Activated CD4-positive, alpha-beta T cell treated with anti-CD3 and anti-CD28 coated beads, Interleukin-2, amount 10 ng/mL, durations not matched to agents 24 days and 14 days (primary cell): ENCODE measurements at places on chromosomes 16 and 17.

GRCh38 chr17:68711858-68712257 is 110.7 kb upstream of the FAM20A start:
- no peak for DNase-seq

- no peak for DNase-seq
Measured at GRCh38 chr17:31686495-31686894, 172.5 kb downstream of the COPRS start.

- DNase-seq = peak; percentile 43
Measured at GRCh38 chr17:20236578-20237227, 227.5 kb downstream of the SPECC1 start.

DNA sequence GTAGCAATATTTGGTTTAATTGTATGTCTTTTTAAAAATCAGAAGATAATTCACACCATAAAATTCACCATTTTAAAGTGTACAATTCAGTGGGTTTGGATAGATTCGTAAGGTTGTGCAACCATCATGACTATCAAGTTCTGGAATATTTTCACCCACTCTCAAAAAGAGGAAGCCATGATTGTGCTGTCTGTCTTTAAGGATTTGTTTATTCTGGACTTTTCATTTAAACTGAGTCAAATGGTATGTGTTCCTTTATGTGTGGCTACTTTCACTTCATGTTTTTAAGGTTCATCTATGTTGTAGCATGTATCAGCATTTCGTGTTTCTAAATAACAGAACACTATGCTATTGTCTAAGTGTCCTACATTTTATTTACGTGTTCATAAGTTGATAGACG is 68.1 kb upstream of the CPHXL start:
- DNase-seq = peak; percentile 6

GRCh38 chr16:77785373-77785764 is 3.0 kb upstream of the VAT1L start:
- DNase-seq = no peak

GRCh38 chr16:12206098-12206748 is 229.7 kb downstream of the SNX29 start:
- DNase-seq = no peak

DNA sequence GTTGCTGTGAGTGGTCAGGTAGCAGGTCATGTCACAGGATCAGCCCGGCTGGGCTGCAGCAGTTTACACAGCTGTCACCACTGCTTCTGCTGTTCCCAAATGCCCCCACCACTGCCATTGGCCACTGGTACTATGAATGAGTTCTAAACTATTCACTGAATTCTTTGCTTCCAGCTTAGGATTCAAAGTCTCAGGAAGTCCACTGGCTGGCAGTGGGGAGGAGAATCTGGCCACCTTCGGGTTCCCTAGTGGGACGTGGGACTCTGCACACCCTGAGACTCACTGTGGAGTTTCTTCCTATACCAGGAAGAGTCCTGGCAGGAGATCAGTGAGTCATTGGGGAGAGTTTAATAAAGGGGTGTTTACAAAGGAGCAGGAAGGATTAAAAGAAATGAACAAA is 6.9 kb downstream of the MT1X start:
- DNase-seq = no peak

- no peak for DNase-seq
Measured at GRCh38 chr16:85812031-85812807, 12.7 kb downstream of the COX4I1 start.

DNA sequence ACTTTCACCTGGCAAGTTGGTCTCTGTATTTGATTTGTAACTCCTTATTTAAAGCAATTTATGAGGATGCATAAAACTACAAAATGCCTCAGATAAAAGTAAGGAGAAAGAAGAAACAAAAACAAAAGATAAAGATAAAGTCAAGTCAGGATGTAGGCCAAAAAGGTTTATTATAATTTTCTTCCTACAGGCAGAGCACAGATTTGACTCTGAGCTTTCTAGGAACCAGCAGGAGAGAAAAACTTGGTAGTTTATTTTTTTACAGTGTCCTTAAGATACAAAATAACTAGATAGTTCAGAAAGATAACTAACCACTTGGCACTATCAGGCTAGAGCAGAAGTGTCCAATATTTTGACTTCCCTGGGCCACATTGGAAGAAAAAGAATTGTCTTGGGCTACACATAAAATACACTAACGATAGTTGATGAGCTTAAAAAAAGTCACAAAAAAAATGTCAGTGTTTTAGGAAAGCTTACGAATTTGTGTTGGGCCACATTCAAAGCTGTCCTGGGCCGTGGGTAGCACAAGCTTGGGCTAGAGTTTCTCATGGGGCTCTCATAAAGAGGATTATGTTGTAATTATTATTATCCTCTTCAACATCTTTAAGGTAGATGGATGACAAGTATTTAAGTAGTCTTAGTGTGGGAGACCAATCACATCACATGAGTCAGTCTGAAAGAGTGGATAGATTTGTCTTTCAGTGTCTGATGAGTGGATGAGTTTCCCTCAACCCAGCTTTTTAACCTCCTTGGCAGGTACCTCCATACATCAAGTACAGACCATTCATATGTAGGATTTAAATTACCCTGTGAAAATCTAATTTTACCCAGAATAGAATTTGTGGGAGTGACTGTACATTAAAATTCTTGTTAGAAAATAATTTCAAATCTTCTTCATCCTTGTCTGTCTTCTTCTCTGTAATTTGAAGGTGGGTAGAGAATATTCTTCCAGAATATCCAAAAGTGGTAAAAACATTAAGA is 17.0 kb downstream of the PAFAH1B1 start:
- DNase-seq = no peak

DNA sequence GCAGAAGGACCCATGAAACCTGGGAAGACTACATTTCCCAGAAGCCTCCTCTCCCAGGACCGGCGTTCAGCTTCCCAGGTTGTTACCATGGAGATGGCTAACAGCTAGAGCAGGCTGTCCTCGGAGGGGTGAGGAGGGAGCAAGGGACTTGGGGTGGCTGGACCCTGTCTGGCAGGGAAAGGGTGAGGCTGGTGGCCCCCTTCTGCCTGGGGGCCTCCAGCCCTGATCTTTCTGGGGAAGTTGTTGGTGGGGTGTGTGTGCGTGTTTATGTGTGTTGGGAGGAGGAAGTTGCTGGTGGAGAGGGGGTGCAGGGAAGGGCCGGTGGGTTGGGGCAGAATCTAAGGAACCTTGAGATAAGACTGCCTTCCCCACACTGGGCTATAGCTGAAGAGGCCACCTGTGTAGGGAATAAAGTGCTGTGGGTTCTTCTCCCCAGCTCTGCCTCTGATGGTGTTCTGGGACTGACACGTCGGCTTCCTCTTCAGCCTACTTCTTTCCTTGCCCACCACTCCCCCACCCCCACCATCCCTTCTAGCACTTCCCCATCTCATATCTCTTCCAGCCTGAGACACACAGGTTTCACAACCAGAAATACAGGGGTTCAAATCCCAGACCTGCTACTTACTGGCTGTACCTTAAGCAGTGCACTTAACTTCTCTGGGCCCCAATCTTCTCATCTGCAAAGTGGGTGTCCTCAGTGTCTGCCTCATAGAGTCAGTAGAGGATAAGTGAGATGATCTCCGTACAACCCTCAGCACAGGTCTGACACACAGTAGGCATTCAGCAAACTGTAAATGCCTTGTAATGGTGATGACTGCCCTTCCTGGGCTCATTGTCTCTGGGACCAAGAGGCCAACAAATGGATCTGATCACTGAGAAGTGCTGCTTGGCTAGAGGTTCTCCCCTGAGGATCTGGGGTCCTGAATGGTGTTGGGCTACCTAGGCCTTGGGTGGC is at the start of gene DRC7:
Gene DRC7 (plus strand): TSS at position 82 of the 955 bp plus-strand sequence. CDS start 3,144 bp downstream, outside the sequence.
- DNase-seq = peak; percentile 75

DNA sequence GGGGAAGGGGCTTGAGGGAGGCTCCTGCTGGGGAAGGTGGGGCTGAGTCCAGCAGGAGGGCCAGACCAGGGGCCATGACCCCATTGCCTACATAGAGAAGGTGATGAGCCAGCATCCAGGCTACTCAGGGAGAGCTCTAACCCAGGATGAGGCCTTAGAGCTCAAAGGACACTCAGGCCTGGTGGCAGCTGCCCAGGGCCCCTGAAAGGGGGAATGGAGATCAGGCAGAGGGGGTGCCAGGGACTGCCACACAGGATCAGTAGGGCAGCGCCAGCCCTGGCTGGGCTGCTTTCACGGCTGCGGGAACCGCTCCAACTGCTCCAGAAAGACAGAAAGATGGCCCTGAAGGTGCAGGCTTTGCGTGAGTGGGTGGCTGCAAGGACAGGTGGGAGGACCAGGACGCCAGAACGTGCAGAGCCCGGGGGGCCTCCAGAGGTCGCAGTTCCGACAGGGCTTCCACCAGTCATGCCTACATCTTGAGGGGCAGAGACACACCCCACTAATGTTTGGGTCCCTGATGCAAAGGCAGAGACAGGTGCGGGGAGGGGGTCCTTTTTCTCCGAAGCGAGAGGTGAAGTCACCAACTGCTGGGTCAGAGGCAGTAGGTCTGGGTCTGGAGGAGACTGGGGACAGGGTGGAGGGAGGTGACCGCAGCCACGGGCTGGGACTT is 882 bp upstream of the ATP6V0C start:
- DNase-seq = peak; percentile 70

GRCh38 chr17:33046361-33047255 is 55.0 kb downstream of the SPACA3 start:
- no peak for DNase-seq

DNA sequence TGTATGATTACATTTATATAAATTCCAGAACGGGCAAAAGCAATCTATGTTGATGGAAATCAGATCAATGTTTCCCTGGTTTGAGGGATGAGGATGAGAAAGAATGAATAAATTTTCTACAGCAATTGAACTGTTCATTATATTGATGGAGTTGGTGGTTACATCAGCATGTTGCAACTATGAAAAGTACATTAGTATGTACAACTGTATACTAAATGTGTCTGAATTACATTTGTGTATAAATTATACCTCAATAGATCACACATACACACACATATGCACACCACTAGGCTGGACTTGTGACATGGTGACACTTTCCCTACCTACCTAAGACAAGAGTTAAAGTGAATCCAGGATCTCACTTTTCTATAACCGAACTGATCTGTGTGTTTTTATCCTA is 608.0 kb downstream of the CDH11 start:
- DNase-seq = no peak

GRCh38 chr17:51636291-51636690 is 375.9 kb downstream of the UTP18 start:
- DNase-seq = no peak

DNA sequence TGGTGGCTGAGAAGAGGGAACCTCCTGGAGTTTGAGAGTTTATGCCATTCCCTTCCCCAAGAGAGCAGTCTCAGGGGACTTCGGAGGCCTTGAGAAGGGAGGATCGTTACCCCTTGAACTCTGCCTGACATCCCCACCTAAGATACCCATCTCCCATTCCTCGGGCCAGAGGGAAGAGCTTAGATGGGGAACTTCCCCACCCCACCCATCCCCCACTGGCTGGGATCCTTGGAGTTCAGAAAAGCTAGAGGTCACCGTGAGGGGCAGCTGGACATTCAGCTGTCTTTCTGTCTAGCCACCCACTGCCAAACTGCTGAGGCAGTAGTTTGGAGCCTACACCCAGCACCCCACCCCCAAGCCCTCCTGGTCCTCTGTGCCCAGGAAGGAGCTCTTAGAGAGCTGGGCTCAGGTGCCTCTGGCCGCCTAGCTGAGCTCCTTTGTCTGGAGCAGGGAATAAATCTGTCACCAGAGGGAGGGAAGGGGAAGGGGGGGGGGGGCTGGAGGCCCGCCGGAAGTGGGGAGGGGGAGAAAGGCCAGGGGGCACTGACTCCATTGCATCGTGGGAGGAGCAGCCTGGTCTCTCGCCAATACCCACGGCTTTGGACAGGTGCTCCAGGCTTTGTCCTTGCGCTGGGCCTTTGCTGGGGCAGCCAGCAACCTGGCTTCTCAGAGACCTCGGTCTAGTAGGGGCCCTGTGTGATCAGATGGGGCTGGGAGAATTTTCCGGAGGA is 1.0 kb downstream of the HSD11B2 start:
- DNase-seq = no peak

DNA sequence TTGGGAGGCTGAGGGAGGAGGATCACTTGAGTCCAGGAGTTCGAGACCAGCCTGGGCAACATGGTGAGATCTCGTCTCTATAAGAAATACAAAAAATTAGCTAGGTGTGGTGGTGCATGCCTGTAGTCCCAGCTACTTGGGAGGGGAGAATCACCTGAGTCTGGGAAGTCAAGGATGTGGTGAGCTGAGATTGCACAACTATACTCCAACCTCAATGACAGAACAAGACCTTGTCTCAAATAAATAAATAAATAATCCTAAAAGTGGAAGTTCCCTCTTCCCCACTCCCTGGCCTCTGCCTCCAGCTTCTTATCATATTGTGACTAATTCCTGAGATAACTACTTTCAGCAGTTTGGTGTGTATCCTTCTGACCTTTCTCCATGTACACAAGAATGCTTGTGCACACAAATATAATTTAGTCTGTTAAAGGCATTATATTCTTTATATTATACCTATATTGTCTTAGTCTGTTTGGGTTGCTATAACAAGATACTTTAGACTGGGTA is 23.5 kb upstream of the DNAJA2 start:
- DNase-seq = no peak

GRCh38 chr17:8041249-8041928 is 2.5 kb downstream of the ALOX15B start:
- peak; percentile 81 for DNase-seq

DNA sequence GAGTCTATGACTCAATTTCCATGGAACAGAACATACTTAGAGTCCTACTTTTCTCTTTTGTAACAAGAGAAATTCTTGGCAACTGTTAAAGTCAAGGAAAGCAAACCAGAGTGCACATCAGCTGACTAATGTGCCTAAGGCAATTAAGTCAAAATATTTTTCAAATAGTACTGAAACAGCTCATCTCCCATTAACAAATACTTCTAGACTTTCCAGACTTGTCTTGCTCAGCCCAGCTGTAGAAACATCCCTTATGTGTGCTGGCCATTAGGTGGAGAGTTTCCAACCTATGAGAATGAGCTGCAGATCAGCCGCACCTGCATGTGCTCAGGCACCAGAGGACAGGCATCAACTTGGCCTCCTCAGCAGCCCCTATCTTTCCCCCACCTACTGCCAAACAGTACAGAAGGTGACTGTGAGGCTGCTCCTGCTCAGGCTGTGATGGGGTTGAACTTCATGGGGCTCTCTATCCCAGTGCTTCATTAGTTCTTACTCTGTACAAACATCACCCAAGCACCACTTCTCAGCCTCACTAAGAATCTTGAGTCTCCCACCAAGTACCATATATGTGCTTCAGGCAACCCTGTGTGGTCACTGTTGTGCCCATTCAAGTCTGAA is 32.2 kb downstream of the TEX2 start:
- no peak for DNase-seq

DNA sequence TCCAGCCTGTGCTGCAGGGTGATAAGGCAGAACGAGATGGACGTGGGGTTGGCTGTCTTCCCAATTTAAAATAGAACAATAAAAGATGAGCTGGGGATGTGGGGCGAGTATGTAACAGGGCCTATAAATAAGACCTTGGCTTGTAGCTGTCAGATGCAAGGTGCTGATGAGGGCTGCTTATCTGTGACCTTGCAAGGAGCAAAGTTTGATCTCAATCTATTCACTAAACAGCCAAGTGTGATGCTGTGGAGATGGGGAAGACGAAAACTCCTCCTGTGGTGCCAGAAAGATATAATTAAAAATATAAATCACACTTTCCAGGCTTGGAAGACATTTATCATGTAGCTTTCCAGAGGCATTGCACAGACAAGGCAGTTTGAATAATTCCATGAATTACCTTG is 26.7 kb upstream of the TEX2 start:
- no peak for DNase-seq
